Stimulated activated CD8-positive, alpha-beta memory T cell treated with anti-CD3 and anti-CD28 coated beads, Interleukin-4, amount 100 ng/mL, for 1 hour (primary cell): ENCODE measurements at places on chromosomes 12 and 14.

DNA sequence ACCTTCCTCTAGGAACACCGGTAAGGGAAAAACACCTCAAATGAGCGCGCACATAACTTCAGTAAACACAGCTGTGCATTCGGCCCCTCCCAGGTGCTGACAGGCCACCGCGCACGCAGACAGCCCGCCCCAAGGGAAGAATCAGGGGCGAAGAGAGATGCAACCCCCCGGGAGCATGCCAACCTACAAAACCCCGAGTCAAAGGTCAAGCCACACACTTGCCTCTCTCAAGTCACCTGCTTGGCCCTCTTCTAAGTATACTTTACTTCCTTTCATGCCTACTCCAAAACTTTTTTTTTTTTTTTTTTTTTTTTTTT, 2.3 kb upstream of the CYP46A1 start:
- no peak for DNase-seq

DNA sequence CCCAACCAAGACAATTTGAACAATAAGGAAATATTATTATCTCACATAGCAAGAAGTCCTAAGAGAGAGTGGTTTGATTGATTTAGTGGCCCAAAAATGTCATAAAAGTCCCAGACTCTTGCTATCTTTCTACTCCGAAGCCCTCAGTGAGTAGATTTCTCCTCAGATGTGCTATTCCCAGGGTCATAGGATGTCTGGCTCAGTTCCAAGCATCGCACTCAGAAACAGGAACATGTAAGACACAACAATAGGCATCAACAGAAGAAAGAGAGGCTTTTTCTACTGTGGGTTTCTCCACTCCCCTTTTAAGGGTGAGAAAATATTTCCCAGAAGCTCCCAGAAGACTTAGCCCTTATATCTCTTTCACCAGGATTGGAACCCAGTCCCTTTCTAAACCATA, 188.1 kb upstream of the CDKN3 start:
- no peak for DNase-seq

GRCh38 chr14:96309896-96310330, 53.2 kb downstream of the ATG2B start:
- no peak for DNase-seq

- no peak for DNase-seq
Measured at GRCh38 chr12:30582943-30583342, 112.7 kb downstream of the IPO8 start.

DNA sequence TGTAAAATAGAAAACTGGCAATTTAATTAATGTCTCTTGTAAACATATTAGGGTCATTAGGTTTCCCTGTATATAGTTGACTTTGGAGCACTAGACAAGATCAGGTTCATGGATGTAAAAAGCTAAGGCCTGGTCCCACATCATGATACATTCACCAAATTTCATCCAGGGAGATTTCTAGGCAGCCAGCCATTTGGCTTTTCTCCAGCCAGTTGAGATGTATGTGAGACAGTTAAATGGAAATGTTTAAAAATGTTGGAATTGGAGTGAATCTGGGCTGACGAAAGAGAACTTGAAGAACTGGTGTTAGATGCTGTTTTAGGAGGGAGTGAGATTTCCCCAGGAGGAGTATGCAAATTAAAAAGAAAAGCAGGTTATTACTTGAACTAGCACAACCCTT, 41.8 kb upstream of the CLEC14A start:
- DNase-seq, result no peak

- DNase-seq, result no peak
Measured at GRCh38 chr12:57461276-57461916, 1.8 kb downstream of the GLI1 start.
